SW480 (cell line): ENCODE measurements at places on chromosomes 5 and 9.

DNA sequence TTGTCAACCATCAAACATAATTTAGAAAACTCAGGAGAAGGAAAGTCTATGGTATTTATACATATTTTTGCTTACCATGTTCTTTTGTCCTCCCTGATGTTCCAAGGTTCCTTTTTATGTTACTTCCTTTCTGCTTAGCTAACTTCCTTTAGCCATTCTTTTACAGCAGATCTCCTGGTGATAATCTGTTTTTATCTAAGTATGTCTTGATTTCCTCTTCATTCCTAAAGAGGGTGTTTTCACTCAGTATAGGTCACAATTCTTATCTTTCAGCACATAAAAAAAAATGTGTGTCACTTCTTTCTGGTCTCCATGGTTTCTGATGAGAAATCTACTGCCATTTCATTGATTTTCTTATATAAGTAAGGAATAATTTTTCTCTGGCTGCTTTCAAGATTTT, 384.4 kb upstream of the PDE4D start:
- no peak for DNase-seq

- no peak for DNase-seq
Measured at GRCh38 chr9:33645706-33646105, 121.7 kb downstream of the ANKRD18B start.

- DNase-seq, result no peak
Measured at GRCh38 chr5:174567506-174568141, 156.8 kb upstream of the MSX2 start.

- no peak for DNase-seq
Measured at GRCh38 chr5:150154618-150155128, 972 bp downstream of the PDGFRB start.

DNA sequence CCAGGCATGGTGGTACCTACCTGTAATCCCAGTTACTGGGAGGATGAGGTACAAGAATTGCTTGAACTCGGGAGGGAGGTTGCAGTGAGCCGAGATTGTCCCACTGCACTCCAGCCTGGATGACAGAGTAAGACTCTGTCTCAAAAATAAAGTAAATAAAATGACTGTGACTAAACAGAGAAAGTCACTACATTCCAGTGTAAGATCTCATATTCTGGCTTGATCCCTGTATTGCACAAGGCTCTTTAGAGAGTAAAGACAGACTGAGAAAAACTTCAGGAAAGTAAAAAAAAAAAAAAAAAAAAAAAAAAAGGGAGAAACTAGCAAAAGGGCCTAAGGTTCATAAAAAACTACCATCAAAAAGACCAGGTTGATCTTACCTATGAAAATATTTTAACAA, 106.6 kb upstream of the PJA2 start:
- no peak for DNase-seq

GRCh38 chr9:22332202-22332601, 114.4 kb upstream of the DMRTA1 start:
- DNase-seq, result no peak

GRCh38 chr9:26170190-26170589, 491.9 kb upstream of the TUSC1 start:
- DNase-seq, result no peak

- no peak for DNase-seq
Measured at GRCh38 chr5:104955479-104955878, 1392.9 kb upstream of the NUDT12 start.
